ENCODE measurements at places on chromosomes 12 and 14. TPM values are rescaled to one million over a fixed set of nuclear protein-coding genes. Genes with fewer than 3 reads are reported as not detected.

- peak; percentile 62 for DNase-seq
Measured at GRCh38 chr14:67514650-67515385, 18.3 kb upstream of the PLEKHH1 start.

DNA sequence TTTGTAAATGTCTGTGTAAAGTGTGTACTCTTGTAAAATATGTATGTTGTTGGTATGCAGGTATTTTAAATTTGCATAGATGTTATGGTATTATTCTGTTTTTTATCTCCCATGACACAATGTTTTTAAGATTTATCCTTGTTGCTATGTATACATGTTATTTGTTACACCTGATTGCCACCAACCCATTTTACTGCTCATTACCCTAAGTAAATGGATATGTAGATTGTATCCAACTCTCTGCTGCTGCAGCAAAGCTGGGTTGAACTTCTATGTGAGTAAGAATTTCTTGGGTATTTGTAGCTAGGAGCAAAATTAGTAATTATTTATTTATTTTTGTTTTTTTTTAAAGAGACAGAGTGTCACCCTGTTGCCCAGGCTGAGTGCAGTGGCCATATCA is 6.2 kb downstream of the APAF1 start:
- DNase-seq: no peak

DNA sequence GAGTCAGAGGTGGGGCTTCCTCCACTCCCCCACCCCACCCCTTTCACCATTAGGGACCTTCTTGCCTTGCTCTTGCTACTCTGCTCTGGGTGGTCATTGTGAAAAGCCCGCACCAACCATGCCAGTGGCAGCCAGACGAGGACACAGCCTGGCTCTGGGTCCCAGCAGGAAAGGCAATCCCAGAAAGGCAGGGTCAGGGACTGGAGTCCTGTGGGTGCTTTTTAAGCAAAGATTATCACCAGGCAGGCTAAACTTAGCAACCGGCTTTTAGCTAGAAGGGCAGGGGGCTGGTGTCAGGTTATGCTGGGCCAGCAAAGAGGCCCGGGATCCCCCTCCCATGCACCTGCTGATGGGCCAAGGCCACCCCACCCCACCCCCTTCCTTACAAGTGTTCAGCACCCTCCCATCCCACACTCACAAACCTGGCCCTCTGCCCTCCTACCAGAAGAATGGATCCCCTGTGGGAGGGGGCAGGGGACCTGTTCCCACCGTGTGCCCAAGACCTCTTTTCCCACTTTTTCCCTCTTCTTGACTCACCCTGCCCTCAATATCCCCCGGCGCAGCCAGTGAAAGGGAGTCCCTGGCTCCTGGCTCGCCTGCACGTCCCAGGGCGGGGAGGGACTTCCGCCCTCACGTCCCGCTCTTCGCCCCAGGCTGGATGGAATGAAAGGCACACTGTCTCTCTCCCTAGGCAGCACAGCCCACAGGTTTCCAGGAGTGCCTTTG is 1.2 kb upstream of the GAPDH start:
- peak; percentile 73 for DNase-seq

- peak; percentile 24 for DNase-seq
Measured at GRCh38 chr12:4356041-4356327, 23.5 kb downstream of the FGF23 start.

DNA sequence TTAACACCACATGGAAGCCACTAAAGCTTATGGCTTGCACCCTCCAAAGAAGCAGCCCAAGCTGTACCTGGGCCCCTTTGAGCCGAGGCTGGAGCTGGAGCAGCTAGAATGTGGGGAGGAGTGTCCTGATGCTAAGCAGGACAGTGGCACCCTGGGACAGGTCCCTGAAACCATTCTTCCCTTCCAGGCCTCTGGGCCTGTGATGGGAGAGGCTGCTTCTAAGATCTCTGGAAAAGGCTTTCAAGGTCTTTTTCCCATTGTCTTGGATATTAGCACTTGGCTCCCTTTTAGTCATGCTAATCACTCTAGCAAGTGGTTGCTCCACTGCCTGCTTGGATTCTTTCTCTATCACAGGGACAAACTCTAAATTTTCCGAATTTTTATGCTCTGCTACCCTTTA is 40.9 kb downstream of the OSBPL8 start:
- no peak for DNase-seq

GRCh38 chr12:57741844-57742738 is 2.7 kb upstream of the TSPAN31 start:
- peak; percentile 70 for DNase-seq

- no peak for DNase-seq
Measured at GRCh38 chr14:104121142-104121541, 17.2 kb upstream of the KIF26A start.

DNA sequence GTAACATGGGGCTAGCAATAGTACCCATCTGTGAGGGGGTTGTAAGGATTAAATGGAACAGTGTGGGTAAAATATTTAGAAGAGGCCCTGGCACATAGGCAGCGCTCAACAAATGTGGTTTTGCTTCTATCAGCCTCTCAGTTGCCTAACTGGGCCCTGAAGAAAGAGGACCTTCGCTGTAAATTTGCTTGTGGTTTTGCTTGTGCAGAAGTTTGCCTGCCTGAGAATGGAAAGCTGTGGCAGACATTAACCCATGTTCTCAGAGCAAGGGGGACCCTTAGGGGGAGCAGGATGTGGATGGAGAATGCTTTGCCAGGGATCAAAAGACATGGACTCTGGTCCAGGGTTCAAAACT is 160.1 kb downstream of the BRMS1L start:
- no peak for DNase-seq

GRCh38 chr14:100824901-100825712 is 811 bp upstream of the MEG3 start:
- DNase-seq: no peak

GRCh38 chr12:13404111-13404628 is 207.6 kb downstream of the EMP1 start:
- DNase-seq: no peak

DNA sequence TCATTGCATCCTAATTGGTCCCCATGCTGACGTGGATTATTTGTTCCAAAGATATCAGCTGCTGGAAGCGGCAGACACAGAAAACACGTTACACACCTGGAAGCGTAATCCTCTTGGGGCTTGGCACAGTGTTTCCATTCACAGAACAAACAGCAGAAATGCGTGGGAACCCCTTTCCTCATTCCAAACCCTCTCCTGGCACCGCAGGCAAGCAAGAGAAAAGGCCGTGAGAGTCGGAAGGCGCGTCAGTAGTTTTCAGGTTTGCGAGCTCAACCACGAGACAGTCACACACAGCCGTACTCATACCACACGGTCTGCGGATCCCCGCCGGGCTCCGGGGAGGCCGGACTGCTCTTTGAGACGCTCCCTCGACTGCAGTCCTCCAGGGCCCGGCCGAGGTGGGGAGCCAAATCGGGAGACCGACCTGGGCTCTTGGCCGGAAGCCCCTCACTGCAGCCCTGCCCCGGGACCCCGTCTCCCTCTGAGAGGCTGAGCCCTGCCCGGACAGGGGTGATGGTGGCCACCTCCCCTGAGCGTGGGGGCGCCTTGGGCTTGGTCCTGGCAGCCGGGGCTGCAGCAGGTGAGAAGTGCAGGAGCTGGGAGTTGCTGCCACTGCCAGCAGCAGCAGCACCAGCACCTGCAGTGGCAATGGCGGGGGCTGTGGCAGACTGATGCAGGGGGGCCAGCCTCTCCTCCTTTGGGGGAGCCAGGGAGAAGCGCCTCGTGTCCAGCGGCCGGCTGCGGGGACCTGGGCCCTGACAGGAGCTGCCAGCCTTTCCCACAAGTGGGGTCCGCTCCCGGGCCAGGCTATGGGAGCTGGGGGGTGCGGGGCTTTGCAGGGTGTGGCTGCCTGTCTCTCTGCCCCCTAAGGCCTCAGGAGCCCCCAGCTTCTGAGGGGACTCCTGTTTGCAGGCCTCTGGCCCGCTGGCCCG is 28.1 kb upstream of the GPR68 start:
- DNase-seq: no peak

- no peak for DNase-seq
Measured at GRCh38 chr14:78633752-78634151, 463.6 kb downstream of the NRXN3 start.

DNA sequence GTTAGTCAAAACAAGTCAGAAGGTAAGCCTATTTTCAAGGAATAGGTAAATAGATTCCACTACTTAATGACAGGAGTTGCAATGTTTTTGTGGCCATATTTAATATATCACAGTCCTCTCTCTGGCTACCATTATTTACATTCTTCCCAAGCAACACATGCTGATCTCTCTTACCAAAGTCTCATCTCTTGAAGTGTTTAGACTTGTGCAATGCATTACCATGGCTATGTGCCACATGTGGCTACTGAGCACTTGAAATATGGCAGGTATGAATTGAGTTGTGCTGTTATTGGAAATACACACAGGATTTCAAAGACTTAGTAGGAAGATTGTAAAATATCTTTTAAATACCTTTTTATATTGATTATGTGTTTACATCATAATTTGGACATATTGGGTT is 262.4 kb upstream of the PDE3A start:
- no peak for DNase-seq

- no peak for DNase-seq
Measured at GRCh38 chr12:100553936-100554335, 19.5 kb upstream of the GAS2L3 start.

DNA sequence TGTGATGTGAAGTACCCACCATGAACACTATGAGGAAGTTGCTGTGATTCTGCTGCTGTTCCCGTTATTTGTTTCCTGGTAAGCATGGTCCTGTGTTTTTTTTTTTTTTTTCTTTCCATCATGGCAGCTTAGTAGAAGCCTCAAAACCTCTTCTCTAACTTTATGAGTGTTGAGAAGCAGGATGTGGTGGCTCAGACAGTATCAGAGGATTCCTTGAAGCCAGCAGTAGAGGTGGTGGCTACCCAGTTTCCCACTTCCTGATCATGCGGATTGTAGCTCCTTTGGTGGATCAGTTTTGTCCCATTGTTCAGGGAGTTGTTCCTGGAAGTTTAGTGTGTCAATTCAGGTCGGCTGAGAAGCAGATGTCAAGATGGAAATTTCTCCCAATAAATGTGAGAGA is 175.8 kb downstream of the ATP23 start:
- no peak for DNase-seq

GRCh38 chr12:46892887-46893286 is 67.1 kb upstream of the SLC38A4 start:
- DNase-seq: no peak

DNA sequence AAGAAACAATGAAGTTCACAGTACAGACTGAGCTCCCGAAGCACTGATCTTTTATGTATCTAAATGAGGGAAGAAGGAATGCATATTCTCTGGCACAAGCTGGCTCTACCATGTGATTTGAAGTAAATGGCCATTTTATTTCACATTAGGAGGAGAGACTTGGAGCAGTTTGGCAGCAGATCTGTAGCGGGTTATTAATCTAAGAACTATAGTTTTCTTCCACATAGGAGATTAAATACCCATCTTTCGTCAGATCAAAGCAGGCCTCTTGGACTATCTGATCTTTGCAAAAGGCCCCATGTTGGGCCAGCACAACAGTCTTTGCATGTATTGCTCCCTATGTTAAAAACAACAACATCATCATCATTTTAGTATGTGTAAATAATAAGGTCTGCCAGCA is 477.8 kb downstream of the ZFP36L1 start:
- DNase-seq: no peak

GRCh38 chr12:4273652-4274395 is at the start of gene CCND2:
Gene CCND2, plus strand, starts transcription at chr12:4273762. Its CDS starts 279 bp downstream, at chr12:4274041.
- peak; percentile 93 for DNase-seq

DNA sequence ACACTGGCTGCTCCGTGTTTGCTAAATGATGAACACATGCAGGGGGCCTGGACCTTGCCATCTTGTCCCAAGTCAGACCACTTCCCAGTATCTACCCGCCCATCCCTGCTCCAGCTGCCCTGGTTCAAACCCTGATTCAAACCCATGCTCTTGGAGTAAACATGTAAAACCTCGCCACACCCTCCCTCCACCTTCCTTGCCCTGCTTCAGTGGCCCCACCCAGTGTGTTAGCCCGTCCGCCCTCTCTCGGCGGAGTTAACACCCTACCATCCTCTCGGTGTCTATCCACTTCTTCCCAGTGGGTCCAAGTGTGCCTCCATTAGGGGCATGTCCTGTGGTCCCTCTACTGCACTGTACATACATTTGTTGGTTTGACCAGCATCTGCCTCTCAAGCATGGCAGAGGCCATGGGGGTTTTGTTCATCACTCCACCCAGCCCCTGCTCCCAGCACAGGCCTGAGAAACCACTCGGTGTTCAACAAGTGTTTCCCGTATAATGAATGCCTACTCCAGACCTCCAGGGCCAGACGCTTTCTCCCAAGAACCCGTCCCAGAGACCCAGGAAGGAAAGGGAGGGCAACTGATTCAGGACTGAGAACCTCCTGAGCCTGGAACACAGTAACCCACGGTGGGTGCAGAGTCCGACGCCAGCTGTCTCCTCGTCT is 37.1 kb downstream of the P2RX4 start:
- DNase-seq: peak; percentile 64

- no peak for DNase-seq
Measured at GRCh38 chr12:1464925-1465324, 129.5 kb downstream of the FBXL14 start.

DNA sequence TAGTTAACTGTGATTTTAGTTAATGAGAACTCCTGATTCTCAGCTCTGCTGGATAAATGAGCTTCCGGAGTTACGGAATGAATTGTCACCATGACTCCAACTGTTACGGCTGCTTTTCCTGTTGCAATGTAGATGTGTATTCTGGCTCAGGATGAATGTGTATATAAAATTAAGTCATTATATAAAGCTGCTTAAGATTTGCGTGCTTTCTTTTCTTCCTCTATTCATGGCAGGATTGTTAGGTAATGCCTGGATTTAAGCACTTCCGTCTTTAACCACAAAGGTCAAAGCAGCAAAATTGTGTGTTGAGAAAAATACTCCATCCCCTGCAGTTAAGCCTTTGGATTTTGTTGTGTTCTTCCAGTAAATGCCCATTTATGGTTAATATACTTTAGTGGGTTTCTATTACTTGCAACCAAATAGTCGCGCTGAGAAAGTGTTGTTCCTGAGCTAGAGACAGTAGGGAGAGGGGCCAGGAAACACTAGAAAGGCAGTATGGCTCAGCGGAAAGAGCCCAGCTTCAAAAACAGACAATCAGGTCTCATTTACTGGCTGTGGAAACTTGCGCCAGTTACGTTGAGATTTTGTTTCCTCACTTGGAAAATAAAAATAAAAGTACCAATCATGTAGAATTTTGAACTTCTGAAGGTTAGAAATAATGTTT is 9.4 kb upstream of the CCDC175 start:
- no peak for DNase-seq

DNA sequence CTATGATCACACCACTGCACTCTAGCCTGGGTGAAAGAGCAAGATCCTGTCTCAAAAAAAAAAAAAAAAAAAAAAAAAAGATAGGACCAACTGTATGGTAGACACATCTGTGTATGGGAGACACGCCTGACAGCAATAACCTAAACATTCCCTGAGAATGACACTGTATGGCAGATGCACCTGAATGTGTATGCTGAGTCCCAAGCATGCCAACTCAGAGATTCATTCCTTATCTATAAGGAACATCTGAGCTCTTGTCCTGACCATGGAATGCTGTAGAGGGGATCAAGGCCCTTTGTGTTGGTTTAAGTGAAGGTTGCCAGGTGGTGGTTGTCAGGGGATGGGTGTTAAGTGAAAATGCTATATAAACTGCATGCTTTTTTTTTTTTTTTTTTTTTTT is 19.2 kb upstream of the LGALS3 start:
- DNase-seq: no peak

FOXN4 gene
- not detected for total RNA-seq

ERBB3 gene
- 343 TPM for total RNA-seq

DACT1 gene
- 2.9 TPM for total RNA-seq

KRT74 gene
- not detected for total RNA-seq

CLEC4D gene
- not detected for total RNA-seq

RGS6 gene
- total RNA-seq: 0.48 TPM

TAS2R9 gene
- total RNA-seq: not detected

MON2 gene
- 156 TPM for total RNA-seq

INSM2 gene
- total RNA-seq: not detected

SLC22A17 gene
- 8.1 TPM for total RNA-seq

CD63 gene
- 714 TPM for total RNA-seq

HHIPL1 gene
- 0.79 TPM for total RNA-seq

PLCZ1 gene
- not detected for total RNA-seq

SDR9C7 gene
- not detected for total RNA-seq

All from transverse colon (tissue), 4 donors.